Fibroblast of skin of left quadriceps (primary cell): ENCODE measurements at places on chromosomes 11 and 22.

DNA sequence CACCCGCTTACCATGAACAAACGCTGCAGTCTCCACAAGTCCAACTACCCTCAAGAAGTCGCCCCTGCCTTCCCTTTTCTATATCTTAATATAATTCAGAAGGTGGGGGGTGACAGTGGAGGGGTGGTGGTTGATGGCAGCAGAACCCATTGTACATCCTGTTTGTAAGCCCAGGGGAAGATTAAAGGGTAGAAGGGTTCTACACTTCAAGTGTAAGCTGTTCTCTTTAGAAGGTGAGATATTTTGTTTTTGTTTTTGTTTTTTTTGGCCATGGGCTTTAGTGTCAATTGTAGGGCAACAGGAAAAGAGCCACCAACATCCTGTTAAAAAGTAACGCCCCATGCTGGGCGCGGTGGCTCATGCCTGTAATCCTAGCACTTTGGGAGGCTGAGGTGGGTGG lies 34.9 kb upstream of the RRAS2 start:
- DNase-seq, result no peak

- no peak for DNase-seq
Measured at GRCh38 chr11:134332189-134332631, 422 bp downstream of the GLB1L2 start.

- DNase-seq, result no peak
Measured at GRCh38 chr11:31820438-31820818, 9.3 kb upstream of the PAX6 start.

DNA sequence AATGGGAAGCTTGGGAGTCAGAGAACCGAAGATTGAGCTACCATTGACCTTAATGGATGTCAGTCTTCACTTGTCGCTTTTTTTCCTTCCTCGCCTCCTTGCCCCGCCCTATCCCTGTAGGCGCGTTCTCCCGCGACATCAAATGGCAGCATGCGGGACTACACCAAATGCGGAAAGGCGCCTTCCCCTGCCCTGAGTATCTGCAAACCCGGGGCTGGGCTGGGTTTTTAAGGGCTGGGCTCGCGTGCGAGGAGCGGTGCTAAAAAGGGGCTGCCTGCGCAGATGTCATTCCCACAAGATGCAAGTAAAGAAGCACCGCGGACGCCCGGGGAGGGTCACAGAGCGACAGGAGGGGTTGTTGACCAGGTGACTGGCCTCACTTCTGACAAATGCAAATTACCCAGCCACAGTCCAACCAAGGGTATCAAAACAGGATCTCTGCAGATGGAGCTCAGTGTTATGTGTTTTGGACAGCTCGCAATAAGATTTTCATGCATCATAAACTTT lies 4.7 kb upstream of the FAM111B start:
- no peak for DNase-seq
